HT1080 (cell line): ENCODE measurements at places on chromosomes 7 and 10.

DNA sequence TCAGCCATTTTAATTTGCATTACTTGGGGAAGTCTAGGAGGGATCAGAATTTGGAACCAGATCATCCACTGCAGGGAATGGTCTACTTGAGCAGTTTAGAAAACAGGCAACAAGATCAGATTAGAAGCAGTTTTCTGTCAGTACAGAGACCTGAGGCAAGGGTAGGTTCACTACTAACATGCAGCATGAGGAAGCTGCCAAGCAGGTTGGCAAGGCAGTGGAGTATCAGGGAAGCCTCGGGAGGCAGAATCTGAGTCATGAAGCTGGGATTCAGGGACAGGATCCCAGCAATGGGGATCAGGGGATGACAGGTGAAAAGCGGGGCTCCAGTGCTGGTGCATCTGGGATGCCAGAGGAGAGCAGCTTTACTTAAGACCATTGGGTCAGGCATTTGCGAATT, 28.1 kb downstream of the ENO4 start:
- DNase-seq: no peak

- no peak for DNase-seq
These were observed 1.2 kb upstream of the FOXI2 start for GRCh38 chr10:127735723-127736221.

DNA sequence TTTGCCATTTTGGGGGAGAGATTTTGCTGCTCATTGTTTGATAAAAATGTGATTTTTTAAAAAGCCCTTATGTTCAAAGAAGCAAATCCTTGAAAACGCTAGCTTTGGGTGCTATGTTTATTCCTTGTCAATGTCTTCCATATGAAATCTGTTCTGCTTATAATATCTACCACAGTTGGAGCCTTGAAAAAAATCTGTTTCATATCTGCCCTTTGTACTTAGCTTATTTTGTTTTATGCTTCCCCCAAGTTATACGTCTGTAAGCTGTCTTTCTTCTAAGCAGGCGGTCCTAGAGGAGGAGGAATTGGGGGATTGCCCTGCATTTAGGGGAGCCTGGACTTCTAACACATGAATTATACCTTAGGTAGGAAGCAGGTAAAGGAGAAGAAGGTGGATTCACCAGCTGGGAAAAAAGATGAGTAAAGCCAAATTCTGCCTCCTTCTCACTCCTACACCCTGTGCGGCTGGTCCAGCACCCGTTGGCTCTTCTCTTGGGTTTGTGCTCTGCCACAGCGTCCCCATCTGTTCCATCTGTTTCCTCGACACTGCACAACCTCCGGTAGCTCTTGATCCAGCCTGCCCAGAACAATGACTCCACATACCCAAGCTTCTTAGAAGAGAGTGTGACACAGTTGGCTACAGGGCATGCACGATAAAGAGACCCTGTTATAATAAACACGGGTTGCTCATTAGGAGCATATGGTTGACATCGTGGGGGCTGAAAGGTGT, 31.9 kb upstream of the NEUROD6 start:
- DNase-seq: no peak

DNA sequence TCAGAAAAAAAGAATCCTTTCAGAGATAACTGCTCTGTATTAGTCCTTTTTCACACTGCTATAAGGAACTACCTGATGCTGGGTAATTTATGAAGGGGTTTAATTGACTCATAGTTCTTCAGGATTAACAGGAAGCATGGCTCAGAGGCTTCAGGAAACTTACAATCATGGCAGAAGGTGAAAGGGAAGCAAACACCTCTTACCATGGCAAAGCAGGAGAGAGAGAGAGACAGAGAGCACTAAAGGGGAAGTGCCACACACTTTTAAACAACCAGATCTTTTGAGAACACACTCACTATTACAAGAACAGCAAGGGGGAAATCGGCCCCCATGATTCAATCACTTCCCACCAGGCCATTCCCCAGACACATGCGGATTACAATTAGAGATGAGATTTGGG, 114.2 kb downstream of the TES start:
- peak; percentile 27 for DNase-seq

GRCh38 chr7:156151078-156151477, 338.8 kb upstream of the SHH start:
- no peak for DNase-seq

GRCh38 chr7:12805957-12806356, 118.5 kb downstream of the ARL4A start:
- DNase-seq: no peak

DNA sequence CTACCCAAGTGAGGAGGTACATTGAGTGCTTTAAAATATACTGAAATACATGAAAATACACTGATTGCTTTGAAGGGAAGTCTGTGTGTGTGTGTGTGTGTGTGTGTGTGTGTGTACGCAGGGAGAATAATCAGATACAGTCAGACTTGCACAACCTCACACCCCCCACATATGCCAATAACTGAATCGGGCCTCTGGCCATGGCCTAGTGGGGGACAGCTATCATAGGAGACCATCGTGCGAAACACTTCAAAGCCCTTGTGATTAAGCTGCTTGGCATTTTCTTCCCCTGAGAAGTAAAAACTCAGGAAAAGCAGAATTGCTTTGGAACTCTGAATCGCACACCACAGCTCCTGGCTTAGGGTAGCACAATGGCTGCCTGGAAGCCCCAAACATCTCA, 135.1 kb downstream of the C10orf105 start:
- no peak for DNase-seq

DNA sequence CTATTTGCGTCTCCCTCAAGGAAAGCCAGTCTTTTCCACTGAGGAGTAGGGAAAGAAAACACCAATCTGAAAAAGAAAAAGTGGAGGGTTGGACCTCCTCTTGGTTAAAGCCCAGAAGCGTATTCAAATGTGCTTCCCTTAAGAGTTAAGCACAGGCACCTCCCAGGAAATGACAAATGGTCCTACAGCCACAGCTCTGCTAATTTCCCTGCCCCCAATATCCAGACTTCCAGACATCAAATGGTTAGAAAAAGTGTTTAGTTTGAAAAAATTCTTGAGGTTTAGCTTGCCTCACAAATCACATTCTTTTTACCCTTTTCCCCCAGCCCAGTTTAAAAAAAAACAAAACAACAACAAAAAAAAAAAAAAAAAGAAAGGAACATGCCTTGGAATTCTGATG, 19.0 kb upstream of the COL1A2 start:
- DNase-seq: peak; percentile 90

- no peak for DNase-seq
These were observed 33.5 kb downstream of the CAMK2B start for GRCh38 chr7:44291733-44292419.

GRCh38 chr10:42985436-42986316, 91.2 kb upstream of the RET start:
- DNase-seq: no peak
